ENCODE measurements at places on chromosomes 5 and 9.

DNA sequence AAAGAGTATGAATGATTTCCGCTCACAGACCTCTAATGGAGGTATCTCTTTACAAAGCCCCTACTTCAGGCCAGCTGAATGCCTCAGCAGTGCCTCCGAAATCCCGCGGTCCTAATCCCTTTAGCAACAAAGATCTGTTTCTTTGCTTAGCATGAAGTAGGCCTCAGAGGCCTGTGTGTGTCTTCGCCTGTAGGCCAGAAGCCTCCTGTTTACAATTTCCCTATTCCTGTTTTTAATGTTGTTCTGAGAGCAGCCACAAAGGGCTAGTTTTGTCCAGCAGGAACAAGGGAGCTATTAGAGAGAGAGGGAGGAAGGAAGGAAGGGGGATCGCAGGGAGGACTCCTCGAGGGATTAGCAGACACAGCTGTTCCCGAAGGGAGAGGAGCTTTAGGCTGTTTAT lies 166.4 kb upstream of the SPRY4 start:
- no peak for DNase-seq

- no peak for DNase-seq
Measured at GRCh38 chr9:127128341-127129072, 6.1 kb upstream of the ANGPTL2 start.

DNA sequence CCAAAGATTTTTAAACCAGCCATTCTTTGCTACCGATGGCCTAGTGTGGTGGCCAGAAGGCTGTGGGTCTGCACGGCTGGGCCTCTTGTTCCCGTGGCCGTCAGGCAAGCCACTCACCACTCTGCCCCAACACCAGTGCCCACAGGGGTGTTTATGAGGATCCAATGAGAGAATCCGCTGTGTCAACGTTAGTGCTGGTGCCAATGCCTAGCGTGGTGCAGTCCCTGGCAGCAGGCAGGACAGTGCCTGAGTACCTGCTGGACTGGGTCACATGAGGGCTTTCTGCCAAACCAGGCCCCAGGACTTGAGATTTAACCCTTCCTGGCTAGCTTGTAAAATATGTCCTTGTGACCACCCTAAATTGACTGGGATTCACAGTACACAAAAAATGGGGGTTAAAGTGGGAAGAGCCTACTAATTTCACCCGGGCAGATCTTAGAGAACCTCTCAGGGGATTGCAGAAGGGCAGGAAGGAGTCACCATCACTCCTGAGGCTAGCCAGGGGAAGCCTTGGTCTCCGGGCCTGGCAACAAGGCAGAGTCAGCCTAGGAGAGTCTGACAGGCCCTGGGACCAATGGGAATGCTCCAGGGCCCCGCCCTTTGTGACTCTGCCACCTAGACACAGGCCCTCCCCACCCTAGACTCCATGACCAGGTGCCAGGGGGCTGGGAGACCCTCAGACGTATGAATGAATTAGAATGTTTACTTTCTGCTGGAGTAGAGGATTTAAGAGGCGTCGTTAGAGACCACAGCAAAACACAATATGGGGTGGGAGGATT lies 63.2 kb upstream of the FSTL4 start:
- no peak for DNase-seq

DNA sequence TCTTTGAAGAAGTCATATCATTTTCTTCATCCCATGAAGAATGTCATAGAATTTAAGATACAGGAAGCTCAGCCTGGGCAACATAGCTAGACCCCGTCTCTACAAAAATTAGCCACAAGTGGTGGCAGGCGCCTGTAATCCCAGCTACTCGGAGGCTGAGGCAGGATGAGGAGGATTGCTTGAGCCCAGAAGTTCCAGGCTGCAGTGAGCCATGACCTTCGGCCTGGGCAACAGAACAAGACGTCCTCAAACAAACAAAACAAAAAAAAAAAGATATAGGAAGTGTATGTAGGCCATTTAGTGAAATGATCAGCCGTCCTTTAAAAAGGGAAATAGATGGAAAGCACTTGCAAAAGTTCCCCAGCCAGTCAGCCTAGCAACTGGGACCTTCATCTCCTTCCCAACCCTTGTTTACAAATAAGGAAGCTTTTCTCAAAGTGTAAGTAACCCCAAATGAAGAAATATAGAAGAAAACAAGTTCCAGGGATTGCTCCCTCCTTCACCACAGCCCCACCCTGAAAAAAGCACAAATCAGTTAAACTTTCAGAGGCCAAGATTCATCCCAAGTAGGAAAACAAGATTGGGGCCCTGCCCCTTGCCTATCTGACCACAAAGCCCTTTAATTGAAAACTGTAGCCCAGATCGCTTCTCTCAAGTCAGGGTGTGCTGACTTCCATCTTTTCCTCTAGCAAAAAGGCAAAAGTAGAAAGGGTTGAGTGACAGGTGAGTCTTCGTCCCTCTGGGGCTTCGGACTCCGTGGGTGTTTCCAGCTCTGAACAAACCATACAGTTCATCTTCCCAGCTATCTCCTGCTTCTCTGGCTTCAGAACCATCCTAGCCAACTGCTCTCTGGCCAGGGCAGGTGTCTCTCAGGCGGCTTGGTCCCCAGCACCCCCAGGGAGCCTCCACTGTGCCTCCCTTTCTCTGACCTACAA lies 1.2 kb downstream of the SLC31A2 start:
- DNase-seq, result no peak

GRCh38 chr9:20297646-20298084 lies 324.6 kb downstream of the MLLT3 start:
- DNase-seq, result no peak

GRCh38 chr9:37639841-37640240 lies 10.9 kb upstream of the FRMPD1 start:
- DNase-seq, result no peak

DNA sequence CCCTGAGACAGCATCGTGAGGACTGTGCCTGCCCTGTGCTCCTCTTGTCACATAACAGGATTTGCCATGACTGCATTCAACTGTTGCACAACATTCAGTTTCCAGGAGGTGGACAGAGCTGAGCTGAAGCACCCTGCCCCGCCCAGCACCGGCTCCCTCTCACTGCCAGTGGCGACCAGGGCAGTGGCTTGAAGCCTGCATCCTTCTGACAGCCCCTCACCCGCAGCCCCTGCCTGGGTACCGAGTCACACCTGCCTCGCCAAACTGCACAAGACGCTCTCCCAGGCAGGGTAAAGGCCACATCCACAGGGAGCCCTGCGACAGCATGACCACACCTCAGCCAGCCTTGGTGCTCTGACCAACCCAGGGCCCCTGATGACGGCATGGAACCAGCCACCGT lies 59.9 kb upstream of the ZNF354A start:
- no peak for DNase-seq

DNA sequence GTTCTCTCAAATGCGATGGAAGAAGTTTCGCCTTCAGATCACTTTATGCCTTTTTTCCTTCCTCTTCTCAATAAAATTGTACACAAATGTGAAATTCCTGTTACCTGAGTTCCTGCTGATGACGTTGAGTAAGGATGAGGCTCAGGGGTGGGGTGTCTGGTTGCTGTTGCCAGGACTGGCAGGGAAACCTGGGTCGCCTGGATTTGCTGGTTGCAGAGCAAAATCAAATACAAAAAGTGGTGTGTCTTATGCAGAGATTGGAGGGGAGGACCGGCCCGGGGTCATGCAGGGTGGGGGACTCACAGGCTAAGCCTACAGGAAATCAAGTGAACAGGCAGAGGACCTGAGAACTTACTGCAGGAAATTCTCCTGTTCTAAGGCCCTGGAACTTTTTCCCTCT lies 39.2 kb downstream of the ANXA2R start:
- DNase-seq, result no peak

GRCh38 chr5:178213003-178213461 lies 8.7 kb downstream of the HNRNPAB start:
- DNase-seq, result no peak

GRCh38 chr5:39100301-39100850 lies 26.2 kb upstream of the RICTOR start:
- DNase-seq, result no peak

DNA sequence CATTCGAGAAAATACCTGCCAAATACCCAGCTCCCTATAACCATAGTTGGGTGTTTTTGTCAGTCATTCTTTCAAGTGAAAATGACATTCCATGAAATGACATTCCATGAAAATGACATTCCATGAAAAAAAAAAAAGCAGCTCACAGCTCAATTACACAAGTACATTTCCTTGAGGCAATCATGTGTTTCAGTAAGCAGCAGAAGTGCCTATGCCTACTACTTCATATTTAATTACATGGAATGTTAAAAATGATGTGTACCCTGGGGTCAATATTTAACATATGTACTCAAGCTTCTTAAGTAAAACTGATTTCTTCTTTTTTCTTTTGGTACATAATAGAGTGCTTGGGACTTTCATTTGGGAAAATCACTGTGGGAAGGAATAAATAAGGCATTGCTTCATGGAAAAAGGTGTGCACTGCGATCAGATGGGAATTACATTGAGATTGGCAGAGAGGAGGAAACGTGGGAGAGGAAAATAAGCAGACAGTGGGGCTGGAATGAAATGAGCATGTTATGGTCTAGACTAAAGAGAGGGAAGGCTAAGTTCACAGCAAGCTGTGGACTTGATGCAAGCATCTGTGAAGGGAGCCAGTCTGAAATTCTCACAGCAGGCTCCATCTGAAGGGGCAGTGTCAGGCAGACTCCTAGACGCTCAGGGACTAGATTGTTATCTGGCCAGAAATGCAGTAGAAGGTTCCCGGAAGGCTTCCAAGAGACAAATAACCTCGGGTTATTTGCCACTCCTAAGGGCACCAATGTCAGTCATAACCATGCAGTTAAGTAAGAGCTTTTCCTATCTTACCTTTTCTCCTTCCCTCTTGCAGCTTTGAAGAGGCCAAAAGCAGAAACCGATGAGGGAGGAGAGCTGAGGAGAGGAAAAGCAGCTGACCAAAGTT lies 15.2 kb upstream of the SPATA9 start:
- no peak for DNase-seq

DNA sequence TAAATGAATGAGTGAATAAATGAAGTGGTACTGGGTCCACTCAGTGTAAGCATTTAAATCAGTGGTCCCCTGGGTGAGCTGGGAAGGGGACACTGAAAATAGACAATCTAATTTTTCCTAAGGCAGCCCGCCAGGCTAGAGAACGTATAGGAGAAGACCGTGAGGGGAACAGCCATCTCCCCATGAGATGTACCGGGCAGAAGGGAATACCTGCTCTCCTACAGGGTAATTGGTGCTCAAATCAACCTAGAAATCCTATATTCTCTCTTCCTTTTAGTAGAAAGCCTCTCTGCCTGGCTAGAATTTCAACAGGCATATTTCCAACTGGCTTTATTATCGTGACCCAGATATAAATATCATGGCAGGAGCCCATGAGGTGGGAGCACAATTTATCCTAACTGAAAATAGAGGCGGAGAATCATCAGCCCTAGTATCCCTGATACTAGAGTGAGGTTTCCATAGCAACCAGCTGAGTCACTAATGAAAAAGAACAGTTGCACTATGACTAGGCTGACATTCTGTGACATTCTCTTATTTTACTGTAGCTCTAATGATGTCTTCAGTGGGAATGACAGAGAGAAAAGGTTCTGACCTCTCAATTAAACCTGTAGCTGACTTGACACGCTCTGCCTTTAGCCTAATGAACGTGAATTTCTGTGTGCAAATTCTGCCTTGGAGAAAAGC lies 96.5 kb upstream of the CAST start:
- no peak for DNase-seq

- DNase-seq, result no peak
Measured at GRCh38 chr9:14565352-14566016, 127.7 kb downstream of the ZDHHC21 start.

GRCh38 chr5:6202968-6203365 lies 175.4 kb downstream of the MED10 start:
- no peak for DNase-seq

- DNase-seq, result no peak
Measured at GRCh38 chr5:31880449-31880848, 241.5 kb downstream of the PDZD2 start.

GRCh38 chr5:177045631-177046030 lies 23.1 kb downstream of the ZNF346 start:
- no peak for DNase-seq

DNA sequence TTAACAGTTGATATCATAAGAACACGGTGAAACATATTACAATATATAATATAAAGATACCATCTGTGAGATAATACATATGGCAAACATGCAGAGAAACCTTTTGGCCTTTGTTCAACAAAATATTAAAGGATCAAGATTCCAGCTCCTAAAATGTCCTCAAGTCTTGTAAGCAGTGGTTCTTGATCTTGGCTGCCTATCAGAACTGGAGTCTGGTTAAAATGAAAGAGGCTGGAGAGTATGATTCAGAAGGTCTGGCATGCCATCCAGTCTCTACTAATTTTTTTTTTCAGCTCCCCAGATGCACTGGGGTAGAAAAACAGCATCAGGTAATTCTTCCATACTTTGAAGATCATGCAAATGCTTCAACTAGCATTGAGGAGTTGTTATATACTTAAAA lies 83.2 kb downstream of the TNC start:
- no peak for DNase-seq

- no peak for DNase-seq
Measured at GRCh38 chr5:74433255-74433895, 207.2 kb downstream of the ENC1 start.

DNA sequence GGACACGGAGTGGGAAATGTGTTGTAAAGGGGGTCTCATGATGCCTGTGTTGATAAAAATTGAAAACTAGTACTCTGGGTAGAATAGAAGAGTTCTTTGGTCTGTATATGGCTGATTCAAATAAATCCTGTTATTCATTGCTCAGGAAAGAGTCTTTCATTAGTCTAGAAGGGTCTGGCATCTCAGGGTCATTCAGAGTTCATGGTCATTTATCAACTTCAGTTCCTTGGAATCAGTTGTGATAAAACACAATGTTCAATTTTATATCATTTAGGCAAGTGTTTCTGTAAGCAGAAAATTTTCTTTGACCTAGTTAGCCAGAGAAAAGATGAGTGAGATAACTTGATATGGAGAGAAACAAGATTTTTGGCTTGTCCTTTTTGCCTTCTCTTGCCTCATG lies 36.3 kb downstream of the SPATA31D1 start:
- DNase-seq, result no peak

DNA sequence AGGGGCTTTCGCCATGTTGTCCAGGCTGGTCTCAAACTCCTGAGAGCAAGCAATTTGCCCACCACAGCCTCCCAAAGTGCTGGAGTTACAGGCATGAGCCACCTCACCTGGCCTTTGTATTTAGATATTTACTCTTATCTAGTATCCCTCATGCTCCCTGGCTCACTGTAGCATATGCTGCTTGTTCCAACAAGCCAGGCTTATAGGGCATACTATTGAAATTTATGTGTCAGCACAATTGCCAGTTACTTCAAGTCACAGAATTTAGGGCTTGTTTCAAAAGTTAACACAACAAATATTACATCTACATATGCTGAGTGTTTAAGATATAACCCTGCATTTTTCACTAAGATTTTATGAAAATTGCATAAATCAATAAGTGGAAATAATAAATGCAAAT lies 469.2 kb upstream of the ZNF608 start:
- DNase-seq, result no peak
